Suppressor macrophage treated with lipopolysaccharide for 1 hour (primary cell): ENCODE measurements at places on chromosomes 16 and 17.

- no peak for DNase-seq
Measured at GRCh38 chr16:81693744-81694303, 85.3 kb upstream of the PLCG2 start.

- DNase-seq: no peak
Measured at GRCh38 chr17:65595071-65595656, 33.7 kb upstream of the AXIN2 start.

- peak; percentile 49 for DNase-seq
Measured at GRCh38 chr17:7579834-7580603, 581 bp downstream of the CD68 start.

GRCh38 chr17:39737206-39737759, 455 bp upstream of the GRB7 start:
- no peak for DNase-seq

- DNase-seq: no peak
Measured at GRCh38 chr17:50798424-50799288, 31.3 kb upstream of the ANKRD40CL start.
